ENCODE measurements at places on chromosomes 2 and 18.

DNA sequence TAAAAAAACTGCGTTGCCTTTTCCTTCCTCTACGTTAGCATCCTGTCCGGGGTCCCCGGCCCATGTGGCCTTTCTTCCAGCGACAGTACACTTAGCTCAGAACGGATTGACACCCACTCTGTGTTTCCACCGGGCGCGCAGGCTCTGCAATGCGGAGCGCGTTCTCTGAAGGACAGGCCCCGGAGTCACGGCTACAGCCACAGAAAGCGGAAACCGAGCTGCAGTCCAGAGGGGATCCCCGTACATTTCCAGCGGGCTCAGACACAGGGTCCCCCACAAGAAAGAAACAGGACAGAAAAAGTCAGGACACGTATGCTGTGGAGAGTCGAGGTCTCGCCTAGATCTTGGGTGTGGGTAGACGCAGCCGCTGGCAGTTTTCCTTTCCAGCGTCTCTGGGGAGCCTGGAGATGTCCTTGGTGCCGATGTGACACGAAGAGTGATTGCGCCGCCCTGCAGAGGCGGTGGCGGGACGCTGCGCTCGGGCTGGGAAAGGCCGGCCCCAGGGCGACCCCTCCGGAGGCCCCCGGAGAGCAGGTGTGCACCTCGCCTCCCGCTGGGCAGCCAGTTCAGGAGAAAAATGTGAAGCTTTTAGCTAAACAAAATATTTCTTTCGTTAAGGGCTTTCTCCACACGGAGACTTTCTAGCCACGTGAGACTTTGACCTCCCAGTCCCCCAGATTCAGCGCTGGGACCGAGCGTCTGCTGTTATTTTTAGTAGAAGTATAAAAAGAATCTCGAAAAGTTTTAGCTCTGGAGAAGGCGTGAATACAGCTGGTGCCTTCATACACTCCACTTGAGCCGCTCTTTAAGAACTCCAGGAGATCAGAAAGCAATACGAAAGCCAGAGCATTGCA lies 1.3 kb upstream of the ACKR3 start:
- DNase-seq: peak; percentile 53

DNA sequence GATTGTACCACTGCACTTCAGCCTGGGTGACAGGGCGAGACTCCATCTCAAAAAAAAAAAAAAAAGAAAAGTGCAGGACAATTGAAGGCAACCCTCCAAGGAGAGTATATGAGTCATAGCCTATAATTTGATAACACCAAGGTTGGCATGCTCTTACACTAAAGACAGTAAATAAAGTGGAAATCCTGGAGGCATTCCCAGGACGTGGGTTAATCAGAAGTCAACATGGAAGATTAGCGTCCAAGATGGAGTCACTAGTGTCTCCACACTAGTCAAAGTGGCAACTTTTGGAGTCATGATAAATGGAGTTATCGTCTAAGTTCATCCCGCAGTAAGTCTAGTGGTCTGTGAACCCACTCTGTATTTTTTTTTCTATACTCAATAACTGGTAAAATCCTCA lies 21.2 kb upstream of the UGGT1 start:
- DNase-seq: no peak

DNA sequence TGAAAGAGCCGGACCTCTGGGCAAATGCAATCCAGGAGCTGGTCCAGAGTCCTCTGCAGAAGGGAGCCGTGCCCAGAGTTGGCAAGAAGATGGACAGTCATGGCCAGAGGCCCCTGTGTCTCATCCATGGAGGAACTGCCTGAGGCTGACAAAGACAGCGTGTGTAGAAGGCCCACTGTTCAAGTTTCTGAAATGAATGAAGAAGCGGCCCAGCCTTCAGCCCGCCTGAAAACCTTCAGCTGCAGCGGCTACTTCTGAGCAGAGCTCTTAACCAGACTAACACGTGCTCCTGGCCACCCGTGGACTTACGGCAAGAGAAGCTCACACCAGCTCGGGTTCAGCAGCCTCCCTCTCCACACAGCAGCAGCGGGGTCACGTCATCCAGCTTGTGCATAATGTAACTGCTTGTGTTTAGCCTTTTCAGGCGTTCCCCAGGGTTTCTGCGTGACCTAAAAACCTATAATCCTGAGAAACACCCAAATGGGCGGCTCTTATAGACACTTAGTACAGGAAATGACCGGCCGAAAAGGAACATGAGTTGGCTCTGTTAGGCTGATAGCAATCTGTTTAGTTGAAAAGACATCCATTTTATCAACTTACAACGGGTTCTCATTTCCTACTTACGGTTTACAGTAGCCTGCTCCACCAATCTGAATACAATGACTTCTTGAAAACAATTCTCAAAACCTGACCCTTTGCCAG lies at the start of gene FAM124B:
Gene FAM124B (minus strand): TSS at position 467 of the 702 bp plus-strand sequence. CDS start 339 bp downstream, at position 128.
- DNase-seq: peak; percentile 43

DNA sequence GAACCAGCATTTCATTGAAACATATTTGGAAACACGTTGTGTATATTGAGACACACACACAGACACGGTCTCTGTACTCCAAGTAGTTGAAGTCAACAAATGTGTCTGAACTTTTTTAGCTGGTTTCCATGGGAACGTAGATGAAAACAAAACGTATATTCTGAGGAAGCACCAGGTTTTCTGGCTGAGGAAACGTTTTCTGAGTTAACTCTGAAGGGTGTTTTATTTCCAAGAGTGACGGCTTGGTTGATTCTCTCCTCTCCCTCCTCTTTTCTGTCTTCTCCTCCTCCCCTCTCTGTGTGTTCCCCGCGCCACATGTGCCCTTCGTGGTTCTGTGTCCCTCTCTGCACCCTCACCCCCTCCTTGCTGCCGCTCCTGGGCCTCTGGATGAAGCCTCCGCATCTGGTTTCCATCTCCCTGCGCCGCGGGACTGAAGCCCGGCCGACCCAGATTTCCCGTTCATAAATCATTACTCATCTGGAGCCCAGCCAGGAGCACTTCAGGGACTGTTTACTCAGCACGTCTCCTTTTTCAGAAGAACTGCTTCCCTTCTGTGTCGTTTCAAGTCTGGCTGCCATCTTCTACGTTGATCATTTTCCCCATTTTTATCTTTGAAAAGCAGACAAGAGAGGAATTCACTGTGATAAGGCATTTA lies 122.7 kb downstream of the COL6A3 start:
- no peak for DNase-seq

- no peak for DNase-seq
Measured at GRCh38 chr2:209458008-209458979, 34.4 kb downstream of the MAP2 start.

DNA sequence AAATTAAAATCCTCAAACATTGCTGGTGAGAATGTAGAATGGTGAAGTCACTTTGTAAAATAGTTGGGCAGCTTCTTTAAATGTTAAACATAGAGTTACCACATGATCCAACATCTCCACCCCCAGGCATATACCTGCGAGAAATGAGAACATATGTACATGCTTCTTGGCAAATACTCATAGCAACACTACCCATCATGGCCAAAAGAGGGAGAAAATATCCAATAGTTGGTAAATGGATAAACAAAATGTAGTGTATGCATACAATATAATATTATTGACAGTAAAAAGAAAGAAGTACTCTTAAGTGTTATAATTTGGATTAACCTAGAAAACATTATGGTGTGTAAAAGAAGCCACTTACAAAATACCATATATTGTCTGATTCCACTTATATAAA lies 185.9 kb downstream of the CDH7 start:
- DNase-seq: no peak

DNA sequence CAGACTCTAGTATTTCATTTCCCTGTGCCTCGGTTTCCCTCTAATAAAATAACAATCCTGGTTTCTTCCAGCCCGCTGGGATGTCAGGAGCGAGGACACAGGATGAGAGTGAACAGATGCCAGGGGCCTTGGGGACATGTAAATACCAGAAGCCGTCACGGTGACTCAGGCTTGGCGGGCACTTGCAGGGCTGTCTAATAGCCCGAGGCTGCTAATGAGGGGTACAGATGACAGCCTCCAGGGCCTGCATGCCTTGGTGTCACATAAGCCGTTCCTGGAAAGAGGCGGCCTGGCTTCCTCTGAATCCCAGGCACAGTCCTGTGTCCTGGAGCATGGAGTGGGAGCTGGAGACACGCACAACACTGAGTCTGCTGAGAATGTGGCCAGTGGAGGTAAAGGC lies 28.2 kb downstream of the HS1BP3 start:
- DNase-seq: no peak

DNA sequence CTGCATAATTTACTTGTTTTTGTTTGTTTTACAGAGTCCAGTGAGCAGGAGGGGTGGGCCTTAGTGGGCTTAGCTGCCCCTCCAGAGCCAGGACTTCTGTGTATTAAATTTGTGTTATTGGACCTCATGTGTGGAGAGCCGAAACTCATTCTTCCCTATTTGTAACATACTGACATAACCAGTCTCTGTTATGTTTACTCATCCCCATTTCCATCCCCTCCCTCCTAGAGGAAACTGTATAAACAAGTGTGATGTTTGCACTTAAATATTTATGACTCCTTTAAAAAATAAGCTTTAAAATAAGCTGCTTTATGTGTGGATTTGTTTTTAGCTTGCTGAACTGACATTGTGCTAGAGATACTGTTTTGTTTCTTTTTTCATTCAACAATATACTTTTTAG lies 13.8 kb downstream of the ZNF512 start:
- DNase-seq: no peak

DNA sequence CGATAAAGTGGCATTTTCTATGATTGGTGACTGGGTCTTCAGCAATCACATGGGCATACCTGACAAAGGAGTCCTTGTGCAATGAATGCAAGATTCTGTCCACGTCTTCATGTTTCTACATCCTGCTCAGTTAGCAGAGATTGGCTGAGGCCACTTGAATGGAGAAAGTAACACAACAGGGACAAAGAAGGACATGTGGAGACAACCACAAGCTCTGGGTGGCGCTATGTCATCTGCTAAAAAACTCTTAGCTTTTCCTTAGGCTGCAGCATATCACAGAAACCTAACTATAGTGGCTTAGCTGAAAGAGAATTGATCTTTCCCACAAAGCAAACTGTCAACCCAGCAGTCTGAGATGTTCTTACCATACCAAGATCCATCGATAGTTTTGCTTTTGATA lies 1109.7 kb downstream of the SOCS6 start:
- DNase-seq: no peak

- DNase-seq: no peak
Measured at GRCh38 chr2:118085173-118086023, 2.9 kb upstream of the INSIG2 start.

DNA sequence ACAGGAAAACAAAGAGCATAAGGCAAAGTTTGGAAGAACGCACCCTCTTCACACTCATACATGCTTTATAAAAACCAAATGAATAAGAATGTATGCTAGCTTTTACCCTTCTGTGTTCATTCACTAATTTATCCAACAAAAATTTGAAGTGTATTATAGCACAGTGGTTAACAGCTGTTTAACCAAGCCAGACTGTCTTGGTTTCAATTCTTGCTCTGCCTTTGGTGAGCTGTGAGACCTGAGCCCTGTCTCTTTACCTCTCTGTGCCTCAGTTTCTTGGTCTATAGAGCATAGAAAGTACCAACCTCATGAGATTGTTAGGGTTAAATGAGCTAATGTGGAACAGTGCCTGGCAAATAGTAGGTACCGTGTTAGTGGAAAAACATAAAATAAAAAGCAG lies 104.5 kb upstream of the TTC39C start:
- no peak for DNase-seq

DNA sequence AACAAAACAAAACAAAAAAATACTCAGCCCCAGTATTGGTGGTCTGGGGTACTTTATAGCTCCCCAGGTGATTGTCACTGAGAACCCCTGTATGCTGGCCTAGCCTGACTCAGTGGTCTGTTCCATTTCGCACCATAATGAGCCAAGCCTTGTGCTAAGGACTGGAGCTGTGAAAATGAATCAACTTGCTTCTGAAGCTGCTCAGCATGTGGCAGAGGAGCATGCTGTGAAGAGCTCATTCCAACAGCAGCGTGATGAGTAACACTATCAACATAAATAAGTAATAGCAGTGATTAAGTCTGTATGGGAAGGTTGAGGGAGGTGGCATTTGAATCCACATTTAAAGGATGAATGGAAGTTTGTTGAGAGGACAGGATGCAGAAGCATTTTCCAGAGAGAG lies 67.2 kb upstream of the ATL2 start:
- DNase-seq: no peak

GRCh38 chr2:97005353-97005752 lies 19.0 kb upstream of the FAM178B start:
- DNase-seq: no peak

- no peak for DNase-seq
Measured at GRCh38 chr2:12341215-12341614, 375.5 kb upstream of the TRIB2 start.

DNA sequence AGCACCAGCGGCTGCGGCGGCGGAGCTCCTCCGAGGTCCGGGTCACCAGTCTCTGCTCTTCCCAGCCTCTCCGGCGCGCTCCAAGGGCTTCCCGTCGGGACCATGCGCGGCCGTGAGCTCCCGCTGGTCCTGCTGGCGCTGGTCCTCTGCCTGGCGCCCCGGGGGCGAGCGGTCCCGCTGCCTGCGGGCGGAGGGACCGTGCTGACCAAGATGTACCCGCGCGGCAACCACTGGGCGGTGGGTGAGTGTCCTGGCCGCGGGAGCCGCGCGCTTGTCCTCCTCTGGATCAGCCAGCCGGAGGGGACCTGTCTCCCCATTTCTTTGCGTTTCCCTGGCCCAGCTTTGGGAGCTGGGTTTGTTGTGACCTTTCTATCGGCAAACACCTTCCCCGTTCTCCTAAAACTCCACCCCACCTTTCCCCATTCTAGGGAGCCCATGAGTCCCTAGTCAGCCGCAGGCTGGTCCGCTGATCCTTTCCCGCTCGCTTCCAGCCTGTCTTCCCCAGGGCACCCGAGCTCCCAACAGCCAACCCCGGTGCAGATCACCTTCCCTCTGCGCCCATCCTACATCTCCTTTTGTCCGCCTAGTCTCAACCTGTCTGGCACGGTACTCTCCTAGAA lies 316 bp downstream of the GRP start:
- DNase-seq: no peak

DNA sequence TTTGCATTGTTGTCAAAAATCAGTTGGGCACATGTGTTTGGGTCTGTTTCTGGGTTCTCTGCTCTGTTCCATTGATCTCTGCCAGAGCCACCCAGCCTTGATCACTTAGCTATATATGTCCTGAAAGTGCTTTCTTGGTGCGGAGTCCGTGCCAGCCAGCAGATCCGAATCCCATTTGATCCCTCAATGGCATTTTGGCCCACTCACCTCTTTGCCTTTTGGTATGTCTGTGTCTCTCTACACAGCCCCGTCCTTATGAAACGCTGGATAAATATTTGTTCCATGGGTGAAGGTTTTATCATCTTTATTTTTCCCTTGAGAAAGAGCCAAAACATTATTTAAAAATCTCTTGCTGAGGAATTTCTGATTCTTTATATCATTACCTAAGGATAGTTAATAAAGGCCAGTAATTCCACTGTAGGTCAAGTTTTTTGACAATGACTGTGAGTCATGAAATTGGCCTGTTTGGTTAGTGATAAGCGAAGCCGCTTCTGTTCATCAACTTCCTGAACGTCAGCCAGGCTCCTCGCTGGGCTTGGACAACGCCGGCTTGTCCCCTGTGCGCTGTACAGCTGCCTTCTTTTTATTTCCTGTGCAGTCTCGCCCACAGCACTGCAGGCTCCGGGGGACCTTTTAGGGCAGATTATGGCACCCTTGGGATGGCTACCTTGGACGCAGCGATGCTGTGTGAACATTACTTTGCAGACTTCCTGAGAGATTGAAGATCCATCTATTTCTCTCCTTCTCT lies 24.9 kb downstream of the MTCL1 start:
- DNase-seq: no peak
